ENCODE measurements at places on chromosomes 11 and 22.

- no peak for DNase-seq
Measured at GRCh38 chr22:29211466-29211865, 5.8 kb downstream of the EMID1 start.

DNA sequence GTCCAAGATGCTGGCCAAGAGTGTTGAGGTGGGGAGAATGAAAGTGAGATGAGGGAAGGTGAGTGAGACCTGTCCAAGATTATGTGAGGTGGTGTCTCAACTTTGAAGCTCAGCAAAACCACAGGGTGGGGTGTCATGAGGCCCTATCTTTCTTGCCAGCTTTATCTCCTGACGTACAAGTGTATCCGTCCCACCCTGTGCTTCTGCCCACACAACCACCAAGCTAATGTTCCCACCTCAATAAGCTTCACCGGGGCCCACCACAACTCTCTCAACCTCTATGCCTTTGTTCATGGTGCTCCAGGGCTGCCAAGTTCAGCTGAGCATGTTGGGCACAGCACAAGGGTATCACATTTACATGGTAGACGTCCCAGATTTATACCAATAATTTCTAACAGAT, 7.1 kb upstream of the TPST2 start:
- DNase-seq, result no peak

DNA sequence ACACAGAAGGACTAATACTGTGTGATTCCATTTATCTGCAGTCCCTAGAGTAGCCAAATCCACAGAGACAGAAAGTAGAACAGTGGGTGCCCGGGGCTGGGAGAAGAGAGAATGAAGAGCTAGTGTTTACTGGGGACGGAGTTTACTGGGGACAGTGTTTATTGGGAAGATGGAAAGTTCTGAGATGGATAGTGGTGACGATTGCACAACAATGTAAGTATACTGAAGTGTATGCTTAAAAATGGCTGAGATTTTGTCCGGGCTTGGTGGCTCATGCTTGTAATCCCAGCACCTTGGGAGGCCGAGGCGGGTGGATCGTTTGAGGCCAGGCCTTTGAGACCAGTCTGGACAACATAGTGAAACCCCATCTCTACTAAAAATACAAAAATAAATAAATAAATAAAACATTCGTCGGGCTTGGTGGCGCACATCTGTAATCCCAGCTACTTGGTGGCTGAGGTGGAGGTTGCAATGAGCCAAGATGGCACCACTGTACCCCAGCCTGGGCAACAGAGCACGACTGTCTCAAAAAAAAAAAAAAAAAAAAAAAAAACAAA, 132.4 kb downstream of the CTTN start:
- DNase-seq, result no peak

- DNase-seq, result no peak
Measured at GRCh38 chr11:75403037-75403436, 3.7 kb downstream of the RPS3 start.

DNA sequence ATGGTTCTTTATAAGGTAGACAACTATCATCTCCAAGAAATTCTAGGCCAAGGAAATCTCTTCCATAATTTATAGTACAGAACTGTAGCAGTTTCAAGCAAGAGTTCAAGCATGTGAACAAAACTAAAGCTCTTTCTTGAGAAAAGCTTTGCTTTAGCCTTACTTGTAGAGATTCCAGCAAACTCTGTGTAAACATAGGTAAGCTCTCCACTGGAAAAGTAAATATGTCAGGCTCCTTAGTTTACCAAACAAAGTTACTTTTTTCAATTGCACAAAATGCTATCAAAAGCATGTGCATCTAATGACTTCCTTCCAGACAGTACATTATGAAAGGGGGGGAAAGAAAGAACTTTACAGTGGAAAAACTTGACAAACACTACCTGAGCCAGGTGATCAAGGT, 125.0 kb downstream of the SIK3 start:
- DNase-seq, result no peak

- no peak for DNase-seq
Measured at GRCh38 chr11:77110836-77111235, 8.2 kb downstream of the OMP start.

DNA sequence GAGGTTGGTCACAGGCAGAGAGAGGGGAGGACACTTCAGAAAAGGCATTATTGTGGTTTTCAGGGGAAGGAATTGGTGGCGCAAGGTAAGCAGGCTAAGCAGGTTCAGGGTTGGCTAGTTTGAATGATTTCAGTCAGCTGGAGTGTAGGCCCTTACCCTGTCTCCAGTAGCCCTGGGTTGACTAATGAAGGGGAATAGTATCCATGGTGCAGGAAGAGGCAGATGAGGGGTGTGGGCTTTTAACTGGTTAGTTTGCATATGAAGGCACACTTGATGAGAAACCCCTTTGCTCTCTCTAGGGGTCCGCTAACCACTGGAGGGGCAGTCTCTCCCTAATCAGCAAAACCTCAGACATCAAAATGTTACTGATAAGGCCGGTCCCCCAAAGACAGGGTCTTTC, 249.7 kb downstream of the AASDHPPT start:
- no peak for DNase-seq

GRCh38 chr11:58433638-58434203, 5.8 kb upstream of the OR5B2 start:
- no peak for DNase-seq

DNA sequence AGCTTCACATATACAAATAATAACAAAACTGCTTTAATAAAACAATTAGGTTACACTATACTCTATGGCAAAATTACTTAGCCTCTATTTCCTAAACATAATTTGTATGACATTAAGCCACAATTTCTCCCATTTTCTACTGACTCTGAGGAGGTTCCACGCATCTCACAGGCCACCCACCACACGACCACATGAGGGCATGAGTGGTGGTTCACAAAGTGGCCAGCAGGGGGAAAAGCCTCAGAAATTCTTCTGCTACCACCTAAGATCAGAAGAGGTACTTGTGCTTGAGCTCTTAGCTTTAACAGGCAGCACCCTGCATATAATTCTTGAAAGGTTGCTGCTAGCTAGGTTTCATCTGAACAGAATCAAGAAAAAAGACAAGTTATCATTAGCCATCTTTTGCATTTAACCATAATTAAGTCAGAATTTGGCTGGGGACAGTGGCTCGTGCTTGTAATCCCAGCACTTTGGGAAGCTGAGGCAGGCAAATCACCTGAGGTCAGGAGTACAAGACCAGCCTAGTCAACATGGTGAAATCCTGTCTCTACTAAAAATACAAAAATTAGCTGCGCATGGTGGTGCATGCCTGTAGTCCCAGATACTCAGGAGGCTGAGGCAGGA, 7.7 kb downstream of the LPXN start:
- peak; percentile 67 for DNase-seq

DNA sequence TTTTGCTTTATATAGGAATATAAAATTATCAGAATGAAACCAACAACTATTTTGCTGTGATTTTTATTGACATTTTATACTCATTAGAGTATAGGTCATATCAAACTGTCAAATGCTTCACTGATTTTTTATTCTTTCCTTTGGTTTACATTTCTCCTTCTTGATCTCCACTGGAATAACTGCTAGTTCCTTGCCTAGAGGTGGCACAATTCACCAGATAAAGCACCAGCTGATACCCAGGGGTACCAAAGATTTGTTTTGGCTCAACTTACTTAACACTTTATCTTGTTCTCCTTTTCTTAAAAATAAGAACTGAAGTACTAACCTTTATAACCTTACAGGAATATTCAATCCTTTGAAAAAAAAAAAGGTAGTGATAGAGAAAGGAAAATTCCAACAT, 725.1 kb upstream of the CHORDC1 start:
- DNase-seq, result no peak

DNA sequence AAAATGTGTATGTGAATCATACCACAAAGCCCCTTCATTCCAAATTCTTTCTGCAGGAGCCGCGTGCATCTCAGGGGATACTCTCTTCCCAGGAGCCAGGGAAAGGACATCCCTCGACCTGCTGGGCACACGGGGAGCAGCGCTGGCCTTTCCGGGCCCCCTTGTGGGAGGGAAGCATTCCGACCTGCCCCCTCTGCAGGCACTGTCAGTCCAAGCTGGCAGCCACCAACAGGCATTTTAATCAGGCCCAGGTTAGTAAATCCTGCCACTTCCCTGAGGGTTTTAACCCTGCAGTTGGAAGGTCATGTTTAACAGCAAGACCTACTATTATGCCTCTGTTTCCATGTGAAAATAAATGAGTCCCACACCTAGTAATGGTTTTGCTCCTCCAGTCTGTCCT, 391.5 kb downstream of the SHANK2 start:
- no peak for DNase-seq

DNA sequence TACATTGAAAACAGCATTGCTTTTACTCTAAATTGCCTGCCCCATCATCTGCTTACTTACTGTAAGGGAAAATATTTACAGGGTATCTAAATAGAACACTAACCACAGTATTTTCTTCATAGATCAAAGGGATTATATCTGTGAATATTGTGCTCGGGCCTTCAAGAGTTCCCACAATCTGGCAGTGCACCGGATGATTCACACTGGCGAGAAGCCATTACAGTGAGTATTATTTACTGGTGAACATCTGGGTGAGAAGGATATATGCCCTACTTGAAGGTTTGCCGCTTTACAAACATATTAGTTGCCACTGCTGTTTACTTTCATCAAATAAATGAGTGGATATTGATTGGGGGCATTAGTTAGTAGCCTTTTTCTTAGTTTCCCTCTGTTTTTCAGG, 5.9 kb upstream of the CNTF start:
- DNase-seq, result no peak
